ENCODE measurements at places on chromosomes 1 and 21.

DNA sequence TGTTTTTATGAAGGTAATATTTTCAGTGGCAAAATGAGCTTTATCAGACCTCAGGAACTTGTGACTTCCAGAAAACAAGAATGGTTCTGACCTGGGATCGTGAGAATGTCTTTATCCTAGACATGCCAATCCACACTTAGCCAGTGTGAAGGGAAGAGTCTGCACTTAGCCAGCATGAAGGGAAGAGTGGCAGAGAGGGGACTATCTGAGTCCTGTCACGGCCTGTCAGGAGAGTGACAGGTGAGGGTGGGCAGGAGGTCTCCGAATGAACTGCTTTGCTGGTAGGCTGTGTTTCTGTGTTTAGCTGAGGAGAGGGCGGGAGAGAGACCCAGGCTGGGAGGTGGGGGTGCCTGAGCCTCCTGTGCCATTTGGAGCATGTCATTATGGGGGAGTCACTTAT lies 173.1 kb downstream of the KIF26B start:
- DNase-seq = no peak

DNA sequence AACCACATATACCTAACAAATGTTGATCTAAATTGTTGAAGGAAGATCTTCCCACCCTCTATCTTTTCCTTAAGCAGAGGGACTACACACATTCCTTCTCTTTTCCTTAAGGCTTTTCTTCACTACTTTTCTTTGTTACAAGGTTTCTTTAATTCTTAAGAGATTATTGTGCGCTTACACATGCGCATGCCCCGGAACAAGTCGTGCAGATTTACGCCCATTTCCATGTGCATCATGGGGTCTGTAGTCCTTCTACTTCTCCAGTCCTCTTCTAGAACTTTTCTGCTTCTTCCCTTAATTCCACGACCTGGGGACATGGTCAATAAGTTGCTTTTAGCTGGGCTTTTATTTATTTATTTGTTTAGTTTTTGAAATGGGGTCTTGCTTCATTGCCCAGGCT lies 1.7 kb upstream of the CHRNB2 start:
- DNase-seq = no peak

DNA sequence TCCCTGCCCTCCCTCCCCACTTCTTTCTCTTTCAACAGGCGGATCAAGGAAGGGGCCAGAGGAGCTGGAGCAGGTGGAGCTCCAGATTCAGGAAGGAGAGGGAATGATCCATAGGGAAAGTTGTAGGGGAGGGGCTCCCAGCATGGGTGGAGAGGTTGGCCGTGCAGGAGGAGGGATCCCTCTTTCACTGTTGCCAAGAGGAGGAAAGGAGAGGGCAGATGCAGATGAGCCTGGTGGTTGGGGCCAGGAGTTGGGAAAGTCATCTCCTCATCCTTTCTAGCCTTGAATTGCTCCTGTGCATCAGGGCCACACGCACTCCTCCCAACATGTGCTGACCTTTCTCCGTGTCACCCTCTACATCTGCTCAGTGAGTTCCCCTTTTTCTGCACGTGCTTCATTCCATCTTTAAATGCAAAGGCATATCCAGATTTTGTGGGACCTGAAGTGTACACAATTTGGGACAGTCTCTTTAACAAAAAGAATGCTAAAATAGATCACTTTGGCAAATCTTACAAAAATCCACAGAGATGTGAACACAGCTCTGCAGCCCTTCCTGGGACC lies 32.4 kb downstream of the ZBTB18 start:
- DNase-seq = no peak

DNA sequence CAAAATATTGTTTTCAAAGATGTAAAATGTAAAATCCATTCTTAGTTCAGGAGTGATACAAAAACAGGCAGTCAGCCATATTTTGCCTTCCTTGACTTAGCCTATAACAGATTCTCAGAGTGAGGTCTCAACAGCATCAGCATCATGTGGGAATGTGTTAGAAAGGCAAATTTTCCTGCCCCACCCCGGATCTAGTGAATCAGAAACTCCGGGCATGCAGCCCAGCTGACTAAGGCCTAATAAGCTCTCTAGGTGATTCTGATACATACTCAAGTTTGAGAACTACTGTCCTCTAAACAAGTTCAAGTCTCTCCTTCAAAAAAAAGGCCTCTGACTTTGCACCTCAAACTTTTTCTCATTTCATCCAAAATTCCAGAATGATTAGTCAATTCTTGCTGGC lies 46.9 kb upstream of the PRRC2C start:
- DNase-seq = no peak

DNA sequence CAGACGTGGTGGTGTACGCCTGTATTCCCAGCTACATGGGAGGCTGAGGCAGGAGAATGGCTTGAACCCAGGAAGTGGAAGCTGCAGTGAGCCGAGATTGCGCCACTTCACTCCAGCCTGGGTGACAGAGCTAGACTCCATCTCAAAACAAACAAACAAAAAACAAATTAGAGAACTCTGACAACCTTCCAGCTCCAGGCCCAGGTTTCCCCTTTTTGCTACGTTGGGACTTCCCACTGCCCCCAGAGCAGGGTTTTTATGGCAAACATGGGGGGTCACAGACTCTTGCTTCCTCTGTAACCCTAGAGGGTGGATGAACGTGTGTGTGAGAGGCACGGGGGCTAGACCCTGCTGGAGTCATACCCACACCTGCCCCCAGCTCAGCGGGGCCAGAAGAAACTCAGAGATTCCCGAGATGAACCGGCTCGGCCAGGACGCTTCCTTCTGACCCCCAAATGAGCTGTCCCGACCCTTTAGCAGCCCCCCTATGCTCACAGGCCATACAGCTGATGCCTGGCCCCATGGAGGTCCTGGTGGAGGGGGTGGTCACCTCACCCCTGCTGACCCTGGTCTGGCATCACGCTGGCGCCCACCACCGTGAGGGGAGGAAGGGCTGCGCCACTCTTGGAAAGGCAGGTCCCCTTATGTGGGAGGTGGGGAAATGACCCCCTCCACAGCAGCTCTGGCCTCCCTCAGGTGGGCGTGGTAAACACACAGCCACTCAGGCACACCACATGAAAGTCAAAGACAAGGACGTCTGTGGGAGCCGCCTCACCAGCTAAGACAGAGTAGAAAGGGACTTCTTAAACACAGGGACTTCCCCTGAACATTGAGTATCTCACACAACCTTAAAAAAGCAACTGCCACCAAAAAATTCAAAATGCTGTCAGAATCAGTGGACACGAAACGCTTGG lies 7.1 kb downstream of the GPR157 start:
- no peak for DNase-seq

DNA sequence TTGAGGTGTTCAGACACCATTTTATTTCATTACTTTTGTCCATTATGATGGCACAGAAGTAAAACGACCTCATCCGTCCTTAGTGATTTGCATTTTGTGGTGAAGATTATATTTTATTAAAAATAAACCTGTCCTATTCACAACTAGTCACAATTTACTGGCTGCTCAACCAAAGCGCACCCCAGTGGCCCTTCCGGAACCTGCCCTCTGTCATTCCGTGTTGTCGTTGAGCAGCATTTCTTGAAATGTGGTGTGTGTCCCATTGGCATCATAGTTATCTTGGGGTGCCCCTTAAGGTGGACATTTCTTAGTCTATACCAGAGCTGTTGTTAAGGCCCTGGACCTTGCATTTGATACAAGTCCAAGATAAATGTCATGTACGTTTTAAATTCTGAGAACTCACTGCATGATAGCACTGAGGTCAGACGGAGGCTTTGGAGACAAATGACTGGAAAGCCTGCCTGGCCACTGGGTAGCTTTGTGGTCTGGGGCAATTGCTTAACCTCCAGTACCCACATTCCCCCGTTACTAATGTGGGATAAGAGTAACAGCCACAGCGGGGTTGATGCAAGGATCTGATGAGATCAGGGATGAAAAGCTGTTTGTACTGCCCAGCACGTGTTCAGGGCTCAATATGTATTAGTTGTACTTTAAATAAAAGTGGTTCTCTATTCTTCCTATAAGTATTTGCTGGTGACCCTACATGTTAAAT lies 36.2 kb downstream of the BACH1 start:
- DNase-seq = no peak

DNA sequence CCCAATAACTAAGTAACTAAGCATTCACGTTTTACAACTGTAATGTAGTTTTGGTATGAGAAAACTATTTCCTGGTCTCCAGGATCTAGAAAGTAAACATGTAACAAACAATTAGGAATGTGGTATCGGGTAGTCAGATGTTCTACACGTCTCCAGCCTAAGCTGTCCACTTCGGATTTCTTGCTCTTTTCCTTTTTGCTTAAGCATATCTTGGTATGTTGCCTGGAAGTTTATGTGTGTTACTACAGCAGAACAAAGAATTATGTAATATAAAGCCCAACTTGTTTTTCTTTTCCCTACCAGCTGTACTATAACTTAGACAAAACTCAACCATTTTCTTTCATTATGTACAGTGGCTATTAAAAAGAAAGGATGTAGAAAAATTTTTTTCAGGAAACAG lies 20.4 kb upstream of the WARS2 start:
- no peak for DNase-seq

DNA sequence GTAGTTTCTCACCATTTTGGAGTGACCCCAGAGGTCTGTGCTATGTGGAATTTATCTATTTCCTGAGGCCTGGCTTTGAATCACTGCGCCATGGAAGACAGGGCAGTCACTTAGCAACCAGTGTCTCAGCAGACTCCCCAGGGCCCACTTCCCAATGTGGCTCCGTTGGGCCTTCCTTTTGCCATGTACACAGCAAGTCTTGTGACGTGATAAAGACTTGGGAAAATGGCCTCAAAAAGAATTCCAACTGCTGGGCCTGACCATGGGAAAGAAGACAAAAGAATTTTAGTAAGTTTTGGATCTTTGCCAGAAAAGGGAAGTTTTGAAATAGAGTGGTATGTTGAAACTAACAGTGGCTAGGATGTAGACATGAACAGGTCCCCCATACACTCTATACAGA lies 36.2 kb downstream of the TLR5 start:
- DNase-seq = no peak

- DNase-seq = no peak
Observed at GRCh38 chr1:48841461-48841860, 64.8 kb upstream of the BEND5 start.

- no peak for DNase-seq
Observed at GRCh38 chr1:116246174-116246573, 126.9 kb upstream of the ATP1A1 start.

DNA sequence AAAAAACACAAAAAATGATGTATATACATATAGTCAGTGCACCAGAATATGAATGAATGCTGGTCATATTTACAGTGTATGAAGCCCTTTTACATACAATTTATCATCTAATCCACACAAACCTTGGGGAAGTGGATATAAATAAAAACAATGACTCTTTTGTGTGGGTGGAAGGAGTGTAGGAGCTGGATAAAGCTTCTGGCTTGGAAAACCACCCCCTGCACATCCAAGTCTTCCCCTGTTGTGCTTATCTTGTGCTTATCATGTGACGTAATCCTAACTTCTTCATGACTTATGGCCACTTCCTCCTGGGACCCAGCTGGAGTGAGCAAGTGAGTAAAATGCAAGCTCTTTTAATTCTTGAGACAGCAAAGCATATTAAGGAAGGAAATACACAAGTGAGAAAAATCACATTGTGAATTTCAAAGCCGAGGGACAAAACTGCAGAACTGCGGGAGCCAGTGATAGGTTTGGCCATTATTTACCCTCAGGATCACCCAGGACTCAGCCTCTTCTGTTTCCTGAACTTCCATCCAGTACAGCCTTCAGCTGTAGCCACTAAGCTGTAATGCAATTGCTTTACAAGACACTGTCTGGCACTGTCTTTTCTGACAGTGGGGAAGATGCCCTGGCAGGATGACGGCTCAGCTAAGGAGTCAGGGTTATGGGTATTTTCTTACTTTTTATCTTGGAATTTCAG lies 104.0 kb upstream of the PPM1J start:
- no peak for DNase-seq

DNA sequence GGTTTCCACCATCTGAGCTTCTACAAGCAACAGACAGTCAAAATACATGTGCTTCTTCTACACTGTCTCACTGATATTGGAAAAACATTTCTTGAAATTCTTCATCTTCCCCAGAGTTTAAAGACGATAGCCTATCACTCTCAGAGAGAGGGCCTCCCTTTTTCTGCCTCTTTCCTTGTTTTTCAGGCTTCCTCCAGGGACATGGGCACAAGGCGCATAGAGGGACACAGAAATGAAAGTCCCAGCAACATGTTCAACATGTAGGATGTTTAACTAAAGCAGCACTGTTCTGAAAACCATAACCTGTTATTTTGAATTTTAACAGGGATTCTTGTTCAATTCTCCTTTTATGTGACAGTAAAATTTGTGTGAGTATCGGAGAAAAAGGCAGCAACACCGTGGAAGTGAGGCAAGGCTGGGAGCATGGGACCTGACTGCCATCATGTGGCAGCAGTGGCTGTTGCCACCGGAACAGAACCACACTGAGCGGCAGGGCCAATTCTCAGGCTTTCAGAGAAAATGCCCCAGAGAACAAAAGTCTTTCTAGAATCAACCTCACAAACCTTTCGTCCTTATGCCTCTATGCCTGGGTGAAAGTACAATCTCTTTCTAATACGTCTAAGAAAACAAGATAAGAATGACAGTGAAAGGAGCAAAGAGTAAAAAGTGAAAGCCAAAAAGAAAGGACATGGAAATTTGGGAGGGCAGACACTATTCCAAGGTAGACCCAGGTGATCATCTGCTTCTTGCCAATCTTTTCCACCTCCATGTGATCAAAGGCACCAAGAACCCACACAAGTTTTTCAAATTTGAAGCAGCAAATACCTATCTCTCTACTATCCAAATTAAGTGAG lies 54.5 kb downstream of the PCNX2 start:
- peak; percentile 35 for DNase-seq

DNA sequence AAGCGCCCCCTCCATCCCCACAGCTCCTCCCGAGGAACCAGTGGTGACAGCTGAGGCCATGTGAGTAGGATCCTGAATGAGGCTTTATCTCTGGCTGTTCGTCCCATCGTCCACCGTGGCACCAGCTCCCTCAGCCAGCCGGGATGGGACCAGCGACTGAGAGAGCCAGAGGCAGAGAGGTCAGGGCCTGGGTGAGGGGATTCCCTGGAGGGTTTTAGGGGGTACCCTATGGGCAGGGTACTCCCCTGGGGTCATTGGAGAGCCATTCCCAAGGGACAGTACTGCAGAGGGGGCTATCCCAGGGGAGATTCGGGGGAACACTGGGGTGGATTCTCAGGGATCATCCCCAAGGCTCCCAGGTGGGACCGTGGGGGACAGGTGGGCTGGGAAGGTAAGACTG lies 2.4 kb downstream of the TMEM125 start:
- DNase-seq = no peak

DNA sequence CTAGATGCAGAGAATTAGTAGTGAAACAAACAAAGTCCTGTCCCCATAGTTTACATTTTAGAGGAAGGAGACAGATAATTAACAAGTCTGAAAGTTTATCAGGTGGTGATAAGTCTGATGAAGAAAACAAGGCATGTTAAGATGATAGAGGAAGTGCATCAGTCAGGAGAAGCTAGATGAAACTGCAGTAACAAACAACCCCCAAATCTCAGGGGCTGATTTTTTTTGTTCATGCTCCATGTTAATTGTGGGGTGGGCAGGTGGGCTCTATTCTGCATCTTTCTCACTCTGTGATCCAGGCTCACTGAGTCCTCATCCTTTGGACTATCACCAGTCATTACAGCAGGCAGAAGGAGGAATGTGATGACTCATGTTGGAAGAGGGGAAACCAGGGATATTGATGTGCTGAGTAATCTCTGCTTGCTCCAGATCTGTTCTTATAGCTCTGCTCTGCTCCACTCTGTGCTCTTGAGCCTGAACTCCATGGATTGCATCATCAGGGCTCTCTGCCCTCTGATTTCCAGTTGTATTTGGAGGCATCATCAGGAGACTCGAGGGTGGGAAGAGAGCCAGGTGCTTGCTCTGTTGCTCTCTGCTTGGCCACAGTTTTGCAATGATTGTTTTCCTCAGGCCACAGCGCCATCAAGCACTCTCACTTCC lies 166.9 kb downstream of the IER5 start:
- DNase-seq = no peak

All from NCI-H1694 treated with DMSO at 0.1 percent for 48 hours (cell line).